SW480 (cell line): ENCODE measurements at places on chromosomes 1 and 21.

GRCh38 chr21:45670731-45671130, 27.2 kb downstream of the PCBP3 start:
- no peak for DNase-seq

DNA sequence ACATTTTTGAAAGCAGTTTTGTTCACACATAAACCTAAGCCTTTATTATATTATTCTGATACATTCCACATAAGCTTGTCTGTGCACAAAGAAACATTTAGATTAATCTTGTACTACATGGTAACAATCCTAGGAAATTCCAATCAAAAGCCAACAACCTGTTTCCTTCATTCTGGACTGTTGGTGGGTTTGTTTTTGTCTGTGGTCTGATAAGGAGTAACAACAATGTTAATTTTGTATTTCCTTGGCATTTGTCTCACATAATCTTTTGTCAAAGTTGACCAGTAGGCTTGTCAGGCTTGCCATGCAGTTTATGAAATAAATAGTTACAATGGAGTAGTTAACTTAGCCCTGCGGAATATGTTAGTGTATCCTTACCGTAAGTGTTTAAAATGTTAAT, 183.3 kb downstream of the DHRS3 start:
- no peak for DNase-seq

GRCh38 chr1:26626994-26627393, 68.8 kb upstream of the ARID1A start:
- no peak for DNase-seq

DNA sequence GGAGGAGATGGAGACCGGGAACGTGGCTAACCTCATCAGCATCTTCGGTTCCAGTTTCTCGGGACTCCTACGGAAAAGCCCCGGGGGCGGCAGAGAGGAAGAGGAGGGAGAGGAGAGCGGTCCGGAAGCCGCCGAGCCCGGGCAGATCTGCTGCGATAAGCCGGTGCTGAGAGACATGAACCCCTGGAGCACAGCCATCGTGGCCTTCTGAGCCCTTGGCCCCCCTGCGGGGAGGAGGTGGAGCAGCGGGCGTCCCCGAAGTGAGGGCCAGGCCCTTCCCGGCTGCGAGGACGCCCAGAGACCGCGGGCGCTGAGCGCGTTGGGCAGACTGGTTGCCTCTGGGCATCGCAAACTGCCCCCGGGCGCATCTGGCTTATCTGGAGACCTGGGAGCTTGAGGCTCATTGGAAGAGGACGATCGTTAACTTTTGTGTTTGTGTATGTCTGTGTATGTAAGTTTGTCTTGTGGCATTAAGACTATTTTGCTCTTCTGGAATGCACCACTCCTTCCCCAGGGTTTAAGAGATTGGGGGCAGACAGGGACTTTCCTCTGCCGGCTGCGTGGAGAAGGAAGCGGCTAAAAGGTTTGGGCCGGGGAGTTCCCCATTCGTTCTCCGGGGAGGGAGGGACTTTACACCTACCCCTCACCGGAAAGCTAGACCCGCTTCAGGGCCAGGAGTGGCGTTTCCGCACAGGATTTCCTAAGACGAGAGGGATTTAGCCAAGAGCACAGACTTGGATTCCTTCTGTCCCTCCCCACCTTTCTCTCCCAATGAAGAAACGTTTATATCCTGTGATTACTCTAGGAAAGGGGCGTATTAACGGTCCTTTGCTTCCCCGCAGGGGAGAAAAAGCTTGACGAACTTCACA, 1.4 kb downstream of the IER5 start:
- DNase-seq: no peak

GRCh38 chr1:199067483-199067882, 428.6 kb downstream of the PTPRC start:
- no peak for DNase-seq

GRCh38 chr1:113783254-113784103, 24.2 kb upstream of the PHTF1 start:
- no peak for DNase-seq

GRCh38 chr1:150429805-150430204, 57.4 kb upstream of the TARS2 start:
- peak; percentile 25 for DNase-seq

GRCh38 chr1:177847843-177848242, 122.0 kb downstream of the SEC16B start:
- no peak for DNase-seq

GRCh38 chr1:22476566-22476965, 24.9 kb downstream of the ZBTB40 start:
- DNase-seq: no peak
